Hippocampal formation (tissue), 2 donors: ENCODE measurements at places on chromosomes 2 and 18.
A peak's percentile ranks its signal among the peaks of the same experiment; 100 is the strongest.

DNA sequence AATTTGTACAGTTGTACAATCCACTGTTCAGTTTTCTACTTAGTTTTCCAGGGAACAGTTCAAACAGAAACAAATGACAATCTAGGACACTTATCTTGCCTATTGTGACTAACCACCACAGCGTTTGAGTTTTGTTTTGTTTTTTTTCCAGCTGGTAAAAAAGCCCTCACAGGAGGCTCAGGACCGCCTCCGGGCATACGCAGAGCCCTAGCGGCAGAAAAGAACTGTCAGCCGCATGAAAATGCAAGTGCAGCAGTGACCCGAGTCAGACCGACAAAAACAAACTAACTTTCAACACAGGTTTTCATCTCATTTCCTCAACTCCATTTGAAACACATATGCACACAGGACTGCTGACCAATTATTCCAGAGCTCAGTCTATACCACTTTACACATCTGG, 68.6 kb downstream of the STEAP3 start:
- DNase-seq, result no peak

- DNase-seq, result no peak
Observed at GRCh38 chr2:67904966-67905365, 157.8 kb downstream of the C1D start.

DNA sequence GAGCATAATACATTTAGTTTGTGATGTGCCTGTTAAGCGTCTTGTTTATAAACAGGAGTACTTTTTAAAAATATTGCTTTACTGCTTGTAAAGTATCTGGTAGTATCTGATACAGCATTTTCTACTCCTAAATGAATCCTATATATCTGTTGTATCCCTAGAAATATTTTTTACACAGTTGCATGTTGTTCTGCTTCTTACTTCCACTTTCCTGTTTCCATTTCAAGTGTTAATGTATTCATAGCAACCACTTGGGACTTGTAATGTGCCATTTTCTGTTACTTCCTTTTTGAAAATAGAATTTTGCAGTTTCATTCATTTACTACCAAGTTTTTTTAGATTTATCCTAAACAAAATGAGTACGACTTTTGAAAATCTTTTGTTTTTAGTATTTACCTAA, 24.9 kb downstream of the CCNT2 start:
- no peak for DNase-seq

DNA sequence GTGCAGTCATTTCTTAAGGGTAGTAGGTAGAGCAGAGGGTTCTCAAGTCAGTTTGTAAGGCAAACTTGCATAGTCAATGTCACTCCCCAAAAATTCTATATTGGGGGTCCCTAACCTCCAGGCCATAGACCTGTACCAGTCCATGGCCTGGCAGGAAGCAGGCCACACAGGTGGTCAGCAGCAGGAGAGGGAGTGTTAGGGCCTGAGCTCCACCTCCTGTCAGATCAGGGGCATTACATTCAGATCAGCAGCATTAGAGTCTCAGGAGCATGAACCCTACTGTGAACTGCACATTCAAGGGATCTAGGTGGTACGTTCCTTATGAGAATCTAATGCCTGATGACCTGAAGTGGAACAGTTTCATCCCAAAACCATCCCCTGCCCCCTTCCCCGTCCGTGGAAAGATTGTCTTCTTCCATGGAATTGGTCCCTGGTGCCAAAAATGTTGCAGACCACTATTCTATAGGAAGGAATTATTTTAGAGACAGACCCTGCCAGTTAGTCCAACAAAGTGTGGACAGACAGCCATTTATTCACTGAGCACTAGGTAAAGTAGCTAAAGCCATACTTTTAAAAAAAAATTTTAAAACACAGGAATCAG, 6.7 kb downstream of the COA5 start:
- no peak for DNase-seq

DNA sequence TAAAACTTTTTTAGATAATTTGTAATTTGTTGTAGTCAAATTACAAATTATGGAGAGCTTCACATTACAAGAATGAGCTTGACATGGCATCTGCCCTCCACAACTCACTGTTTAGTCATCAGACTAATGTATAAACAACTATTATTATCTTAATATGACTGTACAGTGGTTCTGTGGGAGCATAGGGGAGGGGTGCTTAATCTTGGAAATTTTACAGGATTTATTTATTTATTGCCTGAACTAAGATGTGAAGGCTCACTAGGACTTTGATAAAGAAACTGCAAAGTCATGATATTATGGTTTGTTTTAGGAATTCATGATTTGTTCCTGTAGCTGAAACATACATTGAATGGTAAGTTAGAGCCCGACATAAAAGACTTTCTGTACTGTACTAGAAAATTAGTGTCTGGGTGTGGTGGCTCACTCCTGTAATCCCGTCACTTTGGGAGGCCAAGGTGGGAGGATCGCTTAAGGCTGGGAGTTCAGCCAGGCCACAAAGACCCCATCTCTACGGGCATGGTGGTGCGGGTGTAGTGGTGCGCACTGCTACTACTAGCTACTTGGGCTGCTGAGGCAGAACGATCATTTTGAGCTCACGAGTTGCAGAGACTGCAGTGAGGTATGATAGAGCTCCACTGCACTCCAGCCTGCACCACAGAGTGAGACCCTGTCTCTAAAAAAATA, 2.1 kb downstream of the MARCHF7 start:
- no peak for DNase-seq

GRCh38 chr2:239814116-239814860, 210.9 kb downstream of the NDUFA10 start:
- DNase-seq, result no peak

- DNase-seq, result no peak
Observed at GRCh38 chr2:238487652-238488346, 61.1 kb downstream of the ASB1 start.

GRCh38 chr18:24114924-24115549, 23.8 kb upstream of the CABYR start:
- no peak for DNase-seq

DNA sequence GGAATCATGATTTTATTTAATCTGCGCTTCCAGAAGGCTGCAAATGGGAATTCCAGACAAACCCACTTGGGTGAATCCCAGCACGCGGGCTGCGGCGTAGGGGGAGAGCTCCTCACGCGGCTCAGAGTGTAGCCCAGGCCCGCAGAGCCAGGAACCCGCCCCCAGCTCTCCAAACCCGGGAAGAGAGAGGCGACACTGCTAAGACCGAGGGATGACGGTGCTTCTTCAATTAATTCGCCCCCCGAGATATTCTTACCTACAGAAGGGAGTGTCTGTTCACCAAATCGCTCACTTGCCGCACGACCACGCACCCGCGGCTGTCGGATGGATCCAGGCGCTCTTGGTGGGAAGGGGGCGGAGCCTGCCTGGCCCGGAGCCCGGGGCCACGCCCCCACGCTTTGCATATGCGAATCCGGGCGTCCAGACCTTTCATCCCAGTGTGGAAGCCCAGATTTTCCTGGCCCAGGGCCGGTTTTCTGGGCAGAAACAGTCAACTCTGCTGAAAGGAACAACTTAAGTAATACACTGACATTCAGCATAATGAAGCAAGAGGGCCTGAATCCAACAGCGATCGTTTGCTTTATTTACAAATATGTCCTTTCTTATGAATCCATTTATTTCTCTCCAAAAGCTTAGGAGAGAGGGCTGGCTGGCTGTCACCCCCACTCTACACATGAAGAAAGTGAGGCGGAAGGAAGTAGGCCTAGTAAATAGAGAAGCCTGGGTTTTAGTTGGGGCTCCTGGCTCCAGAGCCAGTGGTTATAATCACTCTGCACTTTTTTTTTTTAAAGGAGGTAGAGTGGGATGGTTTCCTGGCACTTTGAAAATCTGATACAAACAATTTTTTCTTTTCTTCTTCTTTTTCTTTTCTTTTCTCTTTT, at the start of gene SLC19A3:
Gene SLC19A3, minus strand, starts transcription at position 342 of the 881 bp plus-strand sequence. CDS start 15,710 bp downstream, outside the sequence.
- peak; percentile 59 for DNase-seq

DNA sequence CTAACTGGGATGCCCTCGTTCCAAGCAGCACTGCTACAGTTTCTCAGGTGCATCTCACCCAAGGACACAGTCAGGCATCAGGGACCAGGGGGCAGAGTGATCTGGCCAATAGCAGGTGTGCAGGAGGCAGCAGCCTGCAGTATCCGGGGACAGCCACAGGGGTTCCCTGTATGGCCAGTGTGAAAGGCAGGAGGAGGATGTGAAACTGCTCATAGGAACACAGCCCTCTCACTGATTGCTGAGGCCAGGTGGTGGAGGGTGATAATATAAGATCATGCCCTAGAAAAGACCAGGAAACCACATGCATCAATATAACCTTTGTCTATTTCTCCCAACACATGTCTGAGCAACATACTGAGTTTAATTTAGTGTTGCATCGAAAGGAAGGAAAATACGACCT, 112.7 kb upstream of the TACR1 start:
- DNase-seq, result no peak

DNA sequence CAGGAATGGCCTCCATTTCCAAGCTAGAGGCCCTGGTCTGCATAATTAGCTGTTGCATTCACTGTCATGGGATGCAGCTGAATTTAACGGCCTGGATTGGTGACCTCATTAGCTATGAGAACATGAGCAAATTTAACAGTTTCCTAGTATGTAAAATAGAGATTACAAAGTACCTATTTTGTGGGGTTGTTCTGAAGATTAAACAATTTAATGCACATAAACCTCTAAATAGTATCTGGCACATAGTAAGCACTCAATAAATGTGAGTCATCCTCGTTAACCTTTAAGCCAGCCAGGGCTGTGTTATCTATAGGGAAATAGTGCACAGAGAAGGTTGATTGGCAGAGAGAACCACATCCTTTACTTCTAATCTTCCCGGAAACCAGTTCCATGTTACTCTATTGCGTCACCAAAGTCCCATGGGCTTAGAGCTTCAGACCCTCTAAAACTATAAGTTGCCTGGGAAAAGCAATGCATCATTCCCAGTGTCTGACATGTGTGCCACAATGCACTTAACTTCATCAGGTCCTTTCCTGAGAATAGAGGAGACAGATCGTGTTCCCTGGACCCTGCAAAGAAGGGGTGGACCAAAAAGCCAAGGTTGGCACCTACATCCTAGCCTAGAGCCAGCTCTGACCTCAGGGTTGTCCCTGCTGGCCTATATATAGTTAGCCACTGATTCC, 196.5 kb downstream of the LNPK start:
- no peak for DNase-seq

DNA sequence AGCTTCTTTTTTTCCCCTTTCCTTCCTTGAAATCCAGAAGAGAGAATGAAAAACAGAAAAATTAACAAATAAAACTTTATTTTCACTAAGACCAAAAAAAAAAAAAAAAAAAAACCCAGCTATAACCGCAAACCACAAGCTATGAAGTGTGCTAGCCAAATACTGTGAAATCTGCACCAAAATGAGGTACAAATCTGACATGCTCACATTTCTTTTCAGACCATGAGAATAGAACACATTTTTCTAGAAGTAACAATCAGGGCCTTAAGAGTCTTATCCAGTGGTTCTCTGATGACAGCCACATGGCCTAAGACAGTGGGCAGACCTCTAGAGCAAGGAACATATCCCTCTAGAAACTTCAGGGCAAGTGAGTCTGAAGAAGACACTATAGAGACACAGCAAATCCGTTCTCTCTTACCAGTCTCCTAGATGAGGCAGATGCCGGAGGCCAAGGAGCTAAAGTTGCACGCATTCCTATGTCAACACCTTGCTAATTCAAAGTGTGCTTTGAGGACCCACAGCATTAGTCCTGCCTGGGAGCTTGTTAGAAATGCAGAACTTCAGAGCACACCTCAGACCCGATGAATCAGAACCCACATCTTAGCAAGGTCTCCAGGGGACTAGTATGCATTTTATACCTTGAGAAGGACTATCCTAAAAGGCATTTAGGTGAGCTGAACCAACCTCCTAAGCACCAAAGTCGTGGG, 317.1 kb downstream of the MYCN start:
- DNase-seq, result no peak

DNA sequence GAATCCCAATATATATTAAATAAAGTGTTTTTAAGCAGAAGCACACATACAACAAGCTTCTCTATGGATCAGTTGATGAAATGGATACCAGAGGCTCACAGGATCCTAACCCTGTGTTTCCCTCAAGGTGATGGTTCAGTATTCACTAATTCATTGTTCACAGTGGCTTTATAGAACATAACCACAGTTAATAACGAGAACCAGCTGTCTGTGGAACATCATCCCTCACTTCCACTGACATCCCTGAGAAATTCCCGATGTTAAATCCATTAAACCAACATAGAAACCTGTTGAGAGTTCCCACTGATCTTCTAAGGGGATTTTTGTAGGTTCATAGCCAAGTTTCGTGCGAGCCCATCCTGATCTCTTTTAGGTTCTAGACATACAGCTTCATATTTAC, 29.0 kb downstream of the CCDC195 start:
- no peak for DNase-seq

DNA sequence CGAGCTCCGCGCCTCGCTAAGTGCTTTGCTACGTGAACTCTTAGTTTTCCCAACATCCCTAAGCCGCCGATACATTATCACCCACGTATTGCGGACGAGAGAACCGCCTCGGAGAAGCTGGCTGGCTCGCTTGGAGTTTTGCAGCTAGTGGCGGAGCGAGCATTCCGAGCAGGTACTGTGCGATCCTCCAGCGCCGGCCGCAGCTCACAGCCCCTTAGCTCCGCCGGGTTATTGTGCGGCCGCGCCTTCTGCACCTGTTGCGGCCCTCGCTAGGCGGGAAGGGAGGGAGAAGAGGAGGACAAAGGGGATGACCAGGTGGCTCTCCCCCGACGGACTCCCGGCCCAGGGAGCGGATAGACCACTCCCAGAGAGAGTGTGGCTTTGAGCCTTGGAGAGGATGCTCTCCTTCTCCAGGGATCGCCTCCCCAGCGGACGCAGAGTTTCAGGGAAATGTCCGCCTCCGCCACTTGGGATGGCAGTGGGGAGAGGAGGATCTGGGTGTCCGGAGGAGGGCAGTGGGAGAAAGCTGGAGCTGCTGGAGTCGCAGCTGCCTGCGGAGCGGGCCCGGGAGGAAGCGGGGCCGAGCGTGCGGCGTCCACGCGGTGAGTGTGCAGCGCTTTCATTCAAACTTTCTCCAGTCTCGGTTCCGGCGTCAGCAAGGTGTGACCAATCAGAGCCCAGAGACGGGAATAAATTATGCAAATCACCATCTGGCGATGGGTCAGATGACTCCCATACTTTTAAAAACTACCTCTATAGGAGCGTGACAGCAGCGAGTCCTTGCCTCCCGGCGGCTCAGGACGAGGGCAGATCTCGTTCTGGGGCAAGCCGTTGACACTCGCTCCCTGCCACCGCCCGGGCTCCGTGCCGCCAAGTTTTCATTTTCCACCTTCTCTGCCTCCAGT, at the start of gene LIPG:
Gene LIPG, plus strand, starts transcription at position 769 of the 905 bp plus-strand sequence. CDS start 252 bp downstream, outside the sequence.
- DNase-seq, result no peak

DNA sequence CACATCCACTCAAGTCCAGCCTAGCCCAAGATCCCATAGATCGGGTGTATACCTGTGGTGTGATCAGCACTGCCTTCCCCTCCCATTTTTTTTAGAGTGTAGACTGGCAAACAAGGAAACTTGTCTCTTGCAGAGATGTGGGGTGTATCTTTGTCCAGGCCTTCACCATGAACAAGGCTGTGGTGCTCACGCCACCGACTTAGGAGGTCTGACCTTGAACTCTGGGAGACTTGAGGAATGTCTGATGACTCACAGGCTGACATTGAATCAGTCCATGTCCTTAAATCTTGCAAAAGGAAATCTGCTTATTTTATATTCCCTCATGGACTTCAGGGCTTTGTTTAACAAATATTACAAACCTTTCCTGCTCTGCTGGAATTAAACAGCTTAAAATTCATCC, 4.5 kb upstream of the CTIF start:
- no peak for DNase-seq

- DNase-seq, result peak; percentile 42
Observed at GRCh38 chr18:5417342-5417741, 121.8 kb upstream of the ZBTB14 start.
